Hepatocyte (in vitro differentiated cells): ENCODE measurements at places on chromosomes 5 and 9. TPM values are rescaled to one million over a fixed set of nuclear protein-coding genes. Genes with fewer than 3 reads are reported as not detected.

The PLGRKT gene
- 18.0 and 18.3 TPM in 2 replicates for total RNA-seq

The TRIM36 gene
- 3.1 and 5.2 TPM in 2 replicates for total RNA-seq

The FGFR4 gene
- total RNA-seq = 90.2 and 121 TPM in 2 replicates

The STPG3 gene
- not detected in 2 replicates for total RNA-seq

The LHX6 gene
- total RNA-seq = 0.10 and 0.16 TPM in 2 replicates

The POLR1E gene
- 13.3 and 13.6 TPM in 2 replicates for total RNA-seq

The C9orf50 gene
- not detected in 2 replicates for total RNA-seq

The DRD1 gene
- 0.80 and 1.2 TPM in 2 replicates for total RNA-seq

The RNF183 gene
- 0.43 and 3.9 TPM in 2 replicates for total RNA-seq

The ZNF354B gene
- total RNA-seq = 9.8 and 16.1 TPM in 2 replicates

The SPATA31E1 gene
- total RNA-seq = 0.08 TPM in 1 of 2 replicates, not detected in the other

The LEAP2 gene
- total RNA-seq = 19.2 and 22.6 TPM in 2 replicates

The POU5F2 gene
- 1.2 and 1.3 TPM in 2 replicates for total RNA-seq

The SPATA31C1 gene
- total RNA-seq = not detected in 2 replicates

The TIMD4 gene
- 0.28 and 1.1 TPM in 2 replicates for total RNA-seq

The C6 gene
- total RNA-seq = 31.3 and 37.2 TPM in 2 replicates

The GFPT2 gene
- total RNA-seq = 15.9 and 25.0 TPM in 2 replicates

The UBAP1 gene
- 38.0 and 49.6 TPM in 2 replicates for total RNA-seq

The POLR3G gene
- total RNA-seq = 0.64 and 3.5 TPM in 2 replicates

The INSL6 gene
- total RNA-seq = not detected in 2 replicates

The GIN1 gene
- 4.7 and 7.4 TPM in 2 replicates for total RNA-seq

The RGMB gene
- total RNA-seq = 10.5 and 11.6 TPM in 2 replicates

The PCDHA5 gene
- total RNA-seq = 2.2 and 2.5 TPM in 2 replicates

The ASTN2 gene
- 8.4 and 11.2 TPM in 2 replicates for total RNA-seq

The TMEM171 gene
- 1.3 and 2.9 TPM in 2 replicates for total RNA-seq

The RELL2 gene
- 7.6 and 16.9 TPM in 2 replicates for total RNA-seq

The PDE6A gene
- 3.6 and 4.6 TPM in 2 replicates for total RNA-seq

The C8G gene
- total RNA-seq = 5.7 and 15.7 TPM in 2 replicates

The DOCK2 gene
- total RNA-seq = 0.48 and 0.60 TPM in 2 replicates

The ADRB2 gene
- total RNA-seq = 0.60 and 0.63 TPM in 2 replicates

The AGXT2 gene
- 8.0 and 8.1 TPM in 2 replicates for total RNA-seq

The TMOD1 gene
- 0.32 and 0.47 TPM in 2 replicates for total RNA-seq

The MINAR2 gene
- 0.08 TPM in 1 of 2 replicates, not detected in the other for total RNA-seq

The SLIT3 gene
- total RNA-seq = 43.8 and 58.4 TPM in 2 replicates

The SHROOM1 gene
- total RNA-seq = 8.5 and 10.0 TPM in 2 replicates

The SLC23A1 gene
- 13.4 and 19.6 TPM in 2 replicates for total RNA-seq

The MARCHF3 gene
- 3.5 and 9.4 TPM in 2 replicates for total RNA-seq

The GARIN3 gene
- total RNA-seq = not detected in 2 replicates
